ENCODE measurements at places on chromosomes 12 and 14.

DNA sequence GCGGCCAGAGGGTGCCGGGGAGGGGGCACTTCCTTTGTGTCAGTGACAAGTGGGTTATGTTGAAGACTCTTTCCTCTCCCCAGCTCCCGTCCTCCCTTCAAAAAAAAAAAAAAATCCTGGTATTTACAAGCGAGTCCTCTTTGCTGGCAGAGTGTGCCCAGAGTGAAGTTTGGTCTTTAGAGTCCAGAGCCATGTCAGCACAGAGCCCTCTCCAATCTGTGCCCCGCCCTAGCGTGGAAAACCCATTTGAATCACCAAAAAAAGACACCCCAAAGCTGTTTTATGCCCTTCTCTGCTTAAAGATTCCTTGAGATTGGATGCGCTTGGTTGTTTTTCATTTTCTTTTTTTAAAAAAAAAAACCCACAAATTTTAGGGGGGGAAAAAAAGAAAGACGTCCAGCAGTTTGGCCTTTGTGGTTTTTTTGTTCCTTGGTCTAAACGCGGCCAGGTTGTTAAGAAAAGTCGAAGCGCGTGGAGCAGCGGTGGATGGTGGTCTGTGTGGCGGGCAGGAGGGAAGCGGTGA, 3.3 kb downstream of the NKX2-1 start:
- no peak for DNase-seq

DNA sequence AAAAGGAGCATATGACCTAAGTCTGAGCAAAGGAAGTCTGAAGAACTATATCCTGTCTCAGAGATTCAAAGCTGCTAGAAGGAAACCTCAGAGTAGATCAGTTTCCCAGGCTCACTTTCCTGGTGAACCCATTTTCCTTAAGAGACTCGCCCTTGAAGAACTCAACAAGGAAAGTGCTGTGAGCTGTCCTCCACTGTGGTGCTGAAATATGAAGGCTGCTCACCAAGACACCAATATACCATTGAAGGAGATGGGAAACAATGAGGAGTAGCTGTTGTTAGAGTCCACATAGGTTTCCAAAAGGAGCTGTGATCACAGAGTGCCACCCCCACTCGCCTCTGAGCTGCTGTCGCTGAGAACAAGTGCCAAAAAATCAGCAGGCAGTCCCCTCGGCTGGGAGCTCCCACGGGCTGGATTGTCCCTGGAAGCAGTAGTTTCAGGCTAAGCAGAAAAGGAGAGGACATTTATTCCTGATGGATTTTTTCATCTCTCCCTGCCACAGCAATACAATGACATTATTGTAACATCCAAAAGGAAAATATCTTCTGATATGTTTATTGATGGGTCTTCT, 282.1 kb downstream of the RPS29 start:
- DNase-seq: no peak

DNA sequence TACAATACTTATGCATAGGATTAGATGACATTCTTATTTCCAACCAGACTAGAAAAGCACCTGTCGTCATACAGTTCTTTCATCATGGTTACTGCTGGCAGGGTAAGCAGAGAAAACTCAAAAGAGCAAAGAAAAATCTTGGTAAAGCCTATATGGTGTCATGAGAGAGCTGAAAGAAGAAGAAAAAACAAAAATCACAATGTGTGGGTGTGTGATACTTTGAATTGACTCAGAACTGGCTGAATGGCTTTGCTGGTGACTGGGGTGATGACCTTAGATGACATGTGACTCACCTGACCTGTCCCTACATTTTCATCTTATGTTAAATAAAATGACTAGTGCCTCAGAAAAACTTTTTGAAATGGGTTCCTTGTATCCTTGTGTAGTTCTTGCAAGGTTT, 278.1 kb upstream of the LMO3 start:
- no peak for DNase-seq

DNA sequence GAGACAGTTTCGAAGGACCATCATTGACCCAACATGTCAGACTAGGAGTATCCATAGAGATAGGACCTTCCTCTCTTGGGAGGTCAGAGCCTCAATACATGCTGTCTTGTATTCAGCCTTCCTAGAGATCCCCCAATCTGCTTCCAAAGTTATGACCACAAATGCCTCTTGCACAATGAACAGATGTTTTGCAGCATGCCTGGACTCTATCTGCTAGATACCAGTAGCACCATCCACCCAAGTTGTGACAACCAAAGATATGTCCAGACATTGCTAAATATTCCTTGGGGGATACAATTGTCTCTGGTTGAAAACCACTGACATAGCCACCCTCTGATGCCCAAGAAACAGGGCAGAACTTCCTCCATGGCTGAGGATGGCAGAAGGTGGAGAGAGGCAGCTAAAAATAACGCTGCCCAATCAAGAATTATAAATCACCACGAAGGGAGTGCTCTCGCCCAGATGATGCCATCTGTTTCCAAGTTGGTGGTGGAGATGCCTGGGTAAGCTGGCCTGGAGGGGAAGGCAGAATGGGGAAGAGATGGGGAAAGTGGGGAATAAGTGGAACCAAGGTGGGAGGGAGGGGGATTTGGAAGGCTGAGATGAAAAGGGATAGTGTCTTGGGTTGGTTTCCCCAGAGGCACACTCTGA, 42.9 kb upstream of the NOS1 start:
- DNase-seq: no peak

- DNase-seq: peak; percentile 57
Observed at GRCh38 chr12:65778258-65779090, 45.8 kb upstream of the HMGA2 start.

DNA sequence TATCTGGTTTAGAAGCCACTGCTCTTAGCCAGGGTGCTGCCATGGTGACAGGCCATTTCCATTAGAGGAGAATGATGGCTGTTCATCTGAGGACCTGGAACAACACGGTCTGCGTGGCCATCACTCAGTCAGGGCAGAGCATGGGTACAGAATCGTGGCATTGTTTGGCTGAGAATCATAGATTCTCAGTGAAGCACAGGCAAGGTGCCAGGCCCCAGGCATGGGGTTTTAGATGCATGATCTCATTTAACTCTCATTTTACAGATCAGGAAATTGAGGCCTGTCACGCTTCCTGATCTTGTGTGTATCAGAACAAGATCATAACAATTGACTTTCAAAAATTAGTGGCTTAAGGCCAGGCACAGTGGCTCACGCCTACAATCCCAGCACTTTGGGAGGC, 26.8 kb upstream of the IRF2BPL start:
- no peak for DNase-seq

- no peak for DNase-seq
Observed at GRCh38 chr12:56766535-56766934, 3.4 kb downstream of the HSD17B6 start.

Data from fibroblast of gingiva (primary cell).